ENCODE measurements at places on chromosomes 12 and 14.

DNA sequence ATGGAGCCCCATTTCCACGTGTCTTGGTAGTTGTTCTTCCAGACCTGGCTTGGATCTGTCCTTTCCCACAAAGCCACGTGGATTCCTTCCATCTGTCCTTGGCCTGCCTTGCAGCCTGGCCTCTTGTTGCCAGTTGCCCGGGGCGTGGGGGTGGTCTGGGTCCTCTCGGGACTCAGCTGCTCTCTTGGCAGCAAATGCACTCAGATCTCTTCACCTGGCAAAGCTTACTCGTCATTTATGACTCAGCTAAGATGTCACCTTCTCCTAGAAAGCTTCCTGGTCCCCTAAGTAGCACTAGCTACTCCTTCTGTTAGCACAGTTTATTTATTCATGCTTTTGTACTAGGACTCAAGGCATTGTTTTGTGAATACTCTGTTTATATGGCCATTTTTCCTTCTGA lies 13.6 kb downstream of the PLEKHG3 start:
- no peak for DNase-seq

DNA sequence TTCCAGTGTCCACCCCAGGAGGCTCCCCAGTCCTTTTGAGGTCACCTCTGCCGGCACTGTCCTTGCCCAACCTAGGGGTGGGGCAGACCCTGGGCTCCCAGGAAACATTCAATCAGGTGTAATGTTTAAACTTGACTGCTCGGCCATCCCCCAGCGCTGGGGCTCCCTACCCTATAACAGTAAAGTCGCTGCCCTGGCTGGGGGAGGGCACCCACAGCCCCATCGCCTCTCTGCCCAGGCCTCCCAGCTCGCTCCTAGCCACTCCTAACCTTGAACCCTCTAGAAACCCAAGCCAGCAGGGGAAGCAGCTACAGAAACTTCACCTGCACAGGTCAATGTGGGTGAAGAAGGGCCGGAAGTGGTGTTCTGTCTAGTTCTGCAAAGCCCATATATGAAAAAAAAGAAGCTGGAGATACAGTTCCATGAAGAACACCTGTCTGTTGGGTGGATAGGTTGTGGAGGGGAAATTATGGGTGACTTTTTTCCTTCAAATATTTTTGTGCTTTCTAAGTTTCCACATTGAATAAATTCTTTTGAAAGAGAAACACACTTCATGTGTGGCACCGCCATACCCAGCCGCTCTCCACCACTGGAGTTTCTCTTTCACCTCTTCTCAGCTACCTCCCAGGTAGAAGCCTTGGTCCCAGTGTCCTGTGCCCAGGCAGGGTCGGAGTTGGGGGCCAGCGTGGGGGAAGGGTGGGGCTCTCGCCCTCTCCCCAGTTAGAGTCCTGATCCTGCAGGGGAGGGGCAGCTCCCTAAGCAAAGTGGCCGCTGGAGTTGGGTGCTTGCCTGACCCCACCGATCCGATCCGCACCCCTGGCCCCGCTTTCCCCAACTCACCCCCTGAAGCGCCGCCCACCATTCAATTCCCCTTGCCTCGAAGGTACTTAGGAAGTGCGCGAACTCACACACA lies 1.1 kb downstream of the CLMN start:
- DNase-seq: no peak

DNA sequence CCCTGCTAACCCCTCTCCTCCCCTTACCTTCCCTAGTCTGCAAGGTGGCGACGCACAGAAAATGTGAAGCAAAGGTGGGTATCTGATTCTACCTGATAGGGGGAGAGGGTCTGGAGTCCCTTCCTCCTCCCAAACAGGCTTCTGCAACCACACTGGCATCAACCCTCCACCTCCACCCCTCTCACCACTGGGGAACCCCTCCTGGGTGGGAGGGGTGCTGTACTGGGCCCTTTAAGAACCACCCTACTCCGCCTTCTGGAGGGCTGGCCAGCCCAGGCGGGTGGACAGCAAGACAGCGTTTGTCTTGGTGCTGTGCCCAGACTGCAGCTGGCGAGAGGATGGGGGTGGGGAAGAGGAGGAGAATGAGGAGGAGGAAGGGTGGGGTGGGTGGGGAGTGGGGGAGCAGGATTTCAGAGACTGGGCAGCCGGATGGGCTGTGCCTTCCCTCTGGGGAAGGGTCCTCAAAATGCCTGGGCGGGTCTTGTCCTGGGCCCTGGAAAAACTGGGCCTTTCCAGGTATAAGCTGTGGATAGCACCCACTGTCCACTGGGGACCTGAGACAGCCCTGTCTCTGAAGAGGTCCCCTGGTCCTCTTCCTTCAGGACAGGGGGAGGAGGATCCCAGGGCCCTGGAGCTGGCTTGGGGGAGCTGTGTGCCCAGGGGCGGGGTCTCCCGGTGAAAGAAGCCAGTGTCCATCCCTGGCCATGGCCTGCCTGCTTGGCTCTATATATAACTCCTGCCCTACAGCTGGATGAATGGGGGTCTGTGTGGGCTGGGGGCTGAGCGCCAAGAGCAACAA lies 2.8 kb downstream of the TNS2 start:
- DNase-seq: no peak

- no peak for DNase-seq
Measured at GRCh38 chr14:65431951-65432350, 19.4 kb downstream of the FUT8 start.

DNA sequence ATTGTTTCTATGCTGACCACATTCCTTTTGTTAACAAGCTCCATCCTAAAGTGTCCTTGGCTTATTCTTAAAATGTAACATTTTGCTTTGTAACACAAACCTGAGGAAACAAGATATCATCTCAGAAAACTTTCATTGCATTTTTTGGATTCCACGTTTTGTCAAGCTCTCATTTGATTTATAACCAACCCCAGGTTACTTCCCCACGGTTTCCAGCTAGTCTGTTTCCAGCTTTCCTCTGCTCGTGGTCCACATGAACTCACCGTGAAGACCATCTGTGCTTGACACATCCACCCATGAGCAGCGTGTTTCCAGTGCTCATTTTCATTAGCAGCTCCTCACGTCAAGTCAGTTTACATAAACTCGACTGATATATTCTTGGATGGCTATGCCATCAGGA lies 6.4 kb upstream of the NKX2-8 start:
- DNase-seq: no peak

GRCh38 chr12:46770501-46771183 lies 55.2 kb downstream of the SLC38A4 start:
- no peak for DNase-seq

DNA sequence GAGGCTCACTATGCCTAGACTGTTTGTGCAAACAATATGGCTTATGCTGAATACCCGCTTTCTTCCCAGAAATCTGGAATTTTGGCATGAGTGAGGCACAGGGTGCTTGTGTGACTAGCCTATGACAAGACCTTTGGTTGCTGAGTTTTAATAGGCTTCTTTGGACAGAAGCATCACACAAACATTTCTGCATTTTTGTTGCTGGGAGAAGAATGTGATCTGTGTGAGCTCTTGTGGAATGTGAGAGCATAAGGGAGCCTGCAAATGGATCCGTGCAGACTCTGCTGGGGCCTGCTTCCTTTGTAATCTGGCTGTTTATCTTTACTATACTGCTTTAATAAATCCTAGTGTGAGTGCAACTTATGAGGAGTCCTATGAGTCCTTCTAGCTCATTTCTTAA lies 83.0 kb upstream of the ZDHHC17 start:
- no peak for DNase-seq

DNA sequence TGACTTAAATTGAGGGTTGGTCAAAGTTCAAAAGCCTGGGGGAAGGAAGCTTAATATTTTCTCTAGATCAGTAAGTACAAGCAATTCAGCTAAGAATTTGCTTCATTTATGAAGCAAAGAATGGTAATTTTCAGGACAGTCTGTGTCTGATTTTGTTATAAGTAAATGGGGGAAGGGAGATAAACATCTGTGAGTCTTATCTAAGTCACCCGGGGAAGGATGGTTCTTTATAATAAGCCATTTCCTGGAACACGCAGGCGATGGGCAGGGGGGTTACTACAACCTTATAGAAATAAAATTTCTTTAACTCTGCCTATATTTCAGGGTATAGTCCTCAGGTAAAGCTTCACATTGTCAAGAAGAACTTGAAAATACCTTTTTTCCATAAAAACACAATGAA lies 42.9 kb downstream of the HELB start:
- no peak for DNase-seq

DNA sequence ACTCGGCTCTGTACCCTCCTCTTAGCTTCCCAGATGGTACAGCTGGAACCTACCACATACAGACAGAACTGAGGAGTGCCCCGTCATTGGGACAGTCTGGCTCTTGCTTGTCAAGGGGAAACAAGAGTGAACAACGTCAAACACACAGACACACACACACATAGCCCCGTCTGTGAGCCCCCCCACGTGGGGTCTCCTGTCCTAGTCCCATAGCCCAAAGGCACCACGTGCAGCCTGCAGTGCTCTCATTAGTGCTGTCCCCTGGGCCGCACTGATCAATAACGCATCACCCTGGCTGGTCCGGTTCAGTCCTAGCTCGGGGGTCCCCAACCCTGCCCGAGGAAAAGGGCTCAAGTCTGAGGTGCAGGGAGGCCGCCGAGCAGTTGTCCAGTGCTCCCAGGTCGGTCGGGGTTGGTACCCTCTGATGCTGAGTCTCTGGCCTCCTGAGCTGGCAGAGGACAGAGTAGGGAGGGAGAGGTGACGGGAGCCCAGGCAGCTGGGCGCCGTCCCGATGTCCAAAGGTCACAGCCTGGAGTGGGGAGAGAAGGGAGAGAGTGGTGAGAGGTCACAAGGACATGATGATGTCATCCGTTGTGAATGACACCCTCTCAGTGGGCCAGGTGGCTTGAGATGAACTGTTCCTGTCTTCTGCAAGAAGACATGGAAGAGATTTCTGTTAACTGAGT lies 105.4 kb upstream of the NOS1 start:
- no peak for DNase-seq

- DNase-seq: no peak
Measured at GRCh38 chr12:88897723-88898122, 317.5 kb upstream of the KITLG start.

- DNase-seq: no peak
Measured at GRCh38 chr14:84894254-84894653, 635.7 kb upstream of the FLRT2 start.

GRCh38 chr12:32891956-32892355 lies 4.6 kb downstream of the PKP2 start:
- DNase-seq: no peak

GRCh38 chr12:21710958-21711775 lies 53.5 kb upstream of the LDHB start:
- DNase-seq: no peak

DNA sequence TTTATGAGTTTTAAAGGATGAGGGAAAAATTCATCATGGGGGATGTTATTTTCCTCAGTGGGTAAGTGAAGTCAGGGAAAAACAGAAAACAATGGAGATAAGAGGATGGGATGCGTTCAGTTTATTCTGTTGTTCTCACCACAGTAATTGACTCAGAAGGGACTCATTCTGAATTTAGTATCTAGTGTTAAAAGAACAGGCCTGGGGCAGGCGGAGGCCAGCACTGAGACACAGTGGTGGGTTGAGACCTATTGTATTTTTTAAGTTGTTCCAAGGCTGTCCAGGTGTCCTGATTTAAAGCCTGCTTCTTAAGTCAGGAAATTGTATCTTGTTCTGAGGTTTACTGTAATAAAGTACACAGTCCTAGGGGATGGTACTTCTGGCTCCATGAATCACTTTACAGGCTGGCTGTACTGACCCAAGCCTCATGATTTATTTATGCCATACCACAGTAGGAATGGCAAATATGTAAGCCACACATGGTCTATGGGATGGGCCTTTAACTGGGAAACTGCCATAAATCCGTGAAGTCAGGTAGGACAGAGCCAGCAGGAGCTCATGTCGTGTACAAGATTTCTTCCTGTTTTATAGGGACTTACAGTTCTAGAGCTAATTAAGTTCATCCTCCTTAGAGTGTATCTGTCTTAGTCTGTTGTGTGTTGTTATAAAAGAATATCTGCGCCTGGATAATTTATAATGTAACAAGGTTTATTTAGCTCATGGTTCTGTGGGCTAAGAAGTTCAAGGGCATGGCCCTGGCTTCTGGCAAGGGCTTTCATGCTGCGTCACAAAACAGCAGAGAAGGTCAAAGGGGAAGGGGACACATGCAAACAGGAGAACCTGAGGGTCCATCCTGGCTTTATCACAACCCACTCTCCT lies 244.1 kb downstream of the FBXL14 start:
- DNase-seq: no peak

- DNase-seq: no peak
Measured at GRCh38 chr14:36316131-36316530, 4.3 kb downstream of the MBIP start.

- no peak for DNase-seq
Measured at GRCh38 chr12:121857322-121858246, 1.1 kb downstream of the HPD start.

DNA sequence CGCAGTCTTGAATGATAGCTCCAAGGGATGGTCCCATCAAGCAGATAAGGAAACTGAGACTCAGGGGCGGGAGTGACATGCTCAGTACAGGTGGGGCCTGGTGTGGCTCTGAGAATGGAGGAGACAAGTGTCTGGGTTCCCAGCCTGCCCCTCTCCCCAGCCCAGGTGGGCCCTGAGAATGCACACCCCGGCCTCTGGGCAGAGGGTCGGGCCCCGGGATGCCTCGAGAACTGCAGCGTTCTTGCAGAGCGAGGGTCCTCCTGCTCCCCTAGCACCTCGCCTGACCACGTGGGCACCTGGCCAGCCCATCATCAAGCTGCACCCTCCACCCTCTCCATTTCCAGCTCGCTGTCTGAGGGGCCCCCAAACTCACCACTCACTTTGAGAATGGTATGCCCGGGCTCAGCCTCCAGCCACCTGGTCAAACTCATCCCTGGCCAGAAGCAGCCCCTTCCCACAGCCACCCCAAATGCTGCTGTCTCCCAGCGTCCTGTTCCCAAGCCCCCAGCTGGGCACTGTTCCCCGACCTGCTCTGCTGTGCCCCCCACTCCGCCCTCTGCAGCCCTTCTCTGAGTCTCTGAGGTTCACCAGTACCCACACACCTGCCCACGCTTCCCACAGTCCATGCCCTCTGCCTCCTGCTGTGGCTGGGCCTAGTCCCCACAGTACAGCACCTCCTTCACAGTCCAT lies 44.3 kb downstream of the CYP46A1 start:
- DNase-seq: no peak

- DNase-seq: no peak
Measured at GRCh38 chr12:84464616-84465015, 448.0 kb downstream of the SLC6A15 start.

- DNase-seq: no peak
Measured at GRCh38 chr14:29262979-29263378, 496.4 kb downstream of the FOXG1 start.

DNA sequence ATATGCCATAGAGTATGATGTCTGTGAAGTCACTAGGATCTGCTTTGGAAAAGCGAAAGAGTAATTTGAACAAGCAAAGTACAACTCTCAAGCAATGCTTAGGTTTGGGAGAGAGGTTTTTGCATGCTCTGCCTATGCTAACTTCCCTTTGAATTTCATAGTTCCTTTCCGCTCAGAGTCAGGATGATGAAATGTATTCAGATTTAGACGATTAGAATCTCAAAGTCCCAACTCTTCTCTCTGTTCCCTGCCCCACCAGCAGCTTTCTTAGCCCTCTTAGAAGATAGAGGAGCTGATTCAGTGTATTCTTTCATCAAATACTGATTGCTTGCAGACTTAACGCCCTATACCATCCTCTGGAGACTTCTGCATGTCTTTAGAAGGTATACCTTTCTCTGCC lies 11.5 kb downstream of the RAB5B start:
- DNase-seq: no peak

- no peak for DNase-seq
Measured at GRCh38 chr12:57334219-57334618, 83.2 kb upstream of the STAC3 start.

- DNase-seq: no peak
Measured at GRCh38 chr14:61526405-61527312, 168.7 kb upstream of the HIF1A start.
